Cerebellum (tissue), 4 donors: ENCODE measurements at places on chromosomes 16 and 17. TPM values are rescaled to one million over a fixed set of nuclear protein-coding genes. Genes with fewer than 3 reads are reported as not detected.
A peak's percentile ranks its signal among the peaks of the same experiment; 100 is the strongest.

- DNase-seq = no peak
Measured at GRCh38 chr17:63523253-63523855, at the start of gene KCNH6. KCNH6 (plus strand) TSS chr17:63523358; CDS start chr17:63523414, 56 bp downstream.

DNA sequence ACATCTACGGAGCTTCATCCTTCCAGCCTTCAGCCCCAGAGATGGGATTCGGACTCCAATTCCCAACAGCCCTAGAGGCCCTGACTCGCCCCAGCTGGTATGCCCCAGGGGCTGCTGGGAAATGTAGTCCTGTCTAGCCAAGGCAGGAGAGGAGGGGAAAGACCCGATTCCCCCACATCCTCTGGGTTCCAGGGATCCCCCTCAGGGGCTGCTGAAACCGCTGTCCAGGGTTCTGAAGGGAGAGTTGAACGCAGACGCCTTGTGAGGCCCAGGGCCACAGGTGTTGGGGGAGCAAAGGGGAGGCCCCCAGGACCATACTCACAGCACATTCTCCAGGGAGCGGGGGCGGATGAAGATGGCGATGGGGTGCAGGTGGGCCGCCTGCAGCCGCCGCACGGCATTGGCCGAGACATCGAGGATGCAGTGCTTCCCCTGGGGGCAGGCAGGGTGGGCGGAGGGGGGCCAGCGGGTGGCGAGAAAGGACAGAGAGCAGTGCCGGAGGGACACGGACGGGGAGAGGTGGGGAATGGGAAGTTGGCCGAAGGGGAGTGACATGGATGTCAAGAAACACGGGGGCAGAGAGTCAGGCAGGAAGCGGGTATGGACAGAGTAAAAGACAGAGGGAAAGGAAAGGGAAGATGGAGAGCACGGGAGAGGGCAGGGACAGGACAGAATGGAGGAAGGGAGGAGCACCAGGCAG, 12.6 kb upstream of the ASGR1 start:
- peak; percentile 88 for DNase-seq

DNA sequence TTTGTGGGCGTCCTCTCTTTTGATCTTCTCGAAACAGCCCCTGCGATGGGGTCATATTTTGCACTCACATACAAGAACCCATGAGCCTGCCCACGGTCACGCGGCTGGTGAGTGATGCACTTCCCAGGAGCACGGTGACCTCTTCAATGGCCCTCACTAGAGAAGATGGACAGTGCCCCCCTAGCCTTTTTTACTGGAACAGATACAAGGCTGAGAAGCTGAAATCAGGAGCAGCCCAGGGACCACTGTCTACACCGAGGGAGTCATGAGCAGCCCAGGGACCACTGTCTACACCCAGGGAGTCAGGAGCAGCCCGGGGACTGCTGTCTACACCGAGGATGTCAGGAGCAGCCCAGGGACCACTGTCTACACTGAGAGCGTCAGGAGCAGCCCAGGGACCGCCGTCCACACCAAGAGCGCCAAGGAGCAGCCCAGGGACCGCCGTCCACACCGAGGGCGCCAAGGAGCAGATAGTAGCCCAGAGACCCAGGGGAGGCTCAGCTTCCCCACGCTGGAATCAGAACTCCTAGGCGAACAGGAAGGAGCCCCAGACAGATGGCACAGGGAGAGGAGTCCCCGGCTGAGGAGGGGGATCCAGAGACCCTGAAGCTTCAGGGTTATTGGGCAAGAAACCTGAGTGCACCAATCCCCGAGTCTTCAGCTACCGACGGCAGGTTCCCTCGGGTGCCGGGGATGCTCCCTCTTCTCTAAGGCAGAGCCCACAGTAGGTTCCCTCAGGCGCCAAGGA, 23.7 kb downstream of the ACSF3 start:
- DNase-seq = no peak

- DNase-seq = no peak
Measured at GRCh38 chr17:33260638-33261037, 32.5 kb downstream of the ASIC2 start.

DNA sequence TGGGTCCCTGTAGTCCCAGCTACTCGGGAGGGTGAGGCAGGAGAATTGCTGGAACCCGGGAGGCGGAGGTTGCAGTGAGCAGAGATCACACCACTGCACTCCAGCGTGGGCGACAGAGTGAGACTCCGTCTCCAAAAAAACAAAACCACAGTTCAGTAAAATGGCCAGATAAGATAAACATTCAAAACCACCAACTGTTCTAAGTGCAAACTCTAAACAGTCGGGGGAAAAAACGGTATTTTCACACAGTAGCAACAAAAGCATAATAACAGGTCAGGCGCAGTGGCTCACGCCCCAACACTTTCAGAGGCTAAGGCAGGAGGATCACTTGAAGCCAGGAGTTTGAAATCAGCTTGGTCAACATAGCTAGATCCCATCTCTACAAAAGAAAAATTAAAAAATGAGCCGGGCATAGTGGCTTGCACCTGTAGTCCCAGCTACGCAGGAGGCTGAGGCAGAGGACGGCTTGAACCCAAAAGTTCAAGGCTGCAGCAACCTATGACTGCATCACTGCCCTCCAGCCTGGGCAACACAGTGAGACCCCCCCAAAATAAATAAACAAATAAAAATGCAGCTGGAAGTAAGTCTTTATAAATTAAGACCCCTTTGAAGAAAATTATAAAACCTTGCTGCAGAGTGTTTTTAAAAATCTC, 10.8 kb upstream of the HASPIN start:
- no peak for DNase-seq

DNA sequence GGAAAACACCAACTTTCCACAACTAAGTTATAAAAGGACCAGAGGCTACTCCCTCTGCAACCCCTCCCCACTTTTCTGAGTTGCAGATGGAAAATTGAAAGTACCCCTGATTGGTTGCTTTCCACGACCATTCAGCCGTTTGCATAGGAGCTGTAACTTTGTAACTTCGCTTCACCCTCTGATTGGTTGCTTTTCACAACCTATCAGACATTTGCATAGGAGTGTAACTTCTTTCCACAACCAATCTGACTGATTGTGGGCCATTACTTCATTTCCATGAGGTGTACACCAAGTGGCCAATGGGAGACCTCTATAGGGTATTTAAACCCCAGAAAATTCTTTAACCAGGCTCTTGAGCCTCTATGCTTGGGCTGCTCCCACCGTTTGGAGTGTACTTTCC, 644.1 kb downstream of the WWOX start:
- no peak for DNase-seq

- no peak for DNase-seq
Measured at GRCh38 chr16:15521758-15522509, 87.5 kb downstream of the BMERB1 start.

DNA sequence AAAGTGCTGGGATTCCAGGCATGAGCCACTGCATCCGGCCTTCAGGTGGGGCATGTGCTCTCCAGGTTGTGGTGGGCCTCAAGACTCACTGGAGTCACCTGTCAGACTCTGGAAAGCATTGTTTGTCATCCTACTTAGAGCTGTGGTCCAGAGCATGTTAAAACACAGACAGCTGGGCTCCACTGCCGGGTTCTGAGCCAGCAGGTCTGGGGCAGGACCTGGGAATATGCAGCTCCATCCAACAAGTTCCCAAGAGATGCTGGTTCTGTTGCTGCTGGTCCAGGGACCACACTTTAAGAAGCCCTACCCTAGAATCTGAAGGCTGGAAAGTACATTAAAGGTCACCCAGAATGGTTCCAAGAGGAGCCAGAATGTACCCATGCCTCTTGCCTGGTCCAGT, 75.3 kb downstream of the GAS7 start:
- no peak for DNase-seq

- no peak for DNase-seq
Measured at GRCh38 chr16:4098501-4098900, 17.7 kb downstream of the ADCY9 start.

DNA sequence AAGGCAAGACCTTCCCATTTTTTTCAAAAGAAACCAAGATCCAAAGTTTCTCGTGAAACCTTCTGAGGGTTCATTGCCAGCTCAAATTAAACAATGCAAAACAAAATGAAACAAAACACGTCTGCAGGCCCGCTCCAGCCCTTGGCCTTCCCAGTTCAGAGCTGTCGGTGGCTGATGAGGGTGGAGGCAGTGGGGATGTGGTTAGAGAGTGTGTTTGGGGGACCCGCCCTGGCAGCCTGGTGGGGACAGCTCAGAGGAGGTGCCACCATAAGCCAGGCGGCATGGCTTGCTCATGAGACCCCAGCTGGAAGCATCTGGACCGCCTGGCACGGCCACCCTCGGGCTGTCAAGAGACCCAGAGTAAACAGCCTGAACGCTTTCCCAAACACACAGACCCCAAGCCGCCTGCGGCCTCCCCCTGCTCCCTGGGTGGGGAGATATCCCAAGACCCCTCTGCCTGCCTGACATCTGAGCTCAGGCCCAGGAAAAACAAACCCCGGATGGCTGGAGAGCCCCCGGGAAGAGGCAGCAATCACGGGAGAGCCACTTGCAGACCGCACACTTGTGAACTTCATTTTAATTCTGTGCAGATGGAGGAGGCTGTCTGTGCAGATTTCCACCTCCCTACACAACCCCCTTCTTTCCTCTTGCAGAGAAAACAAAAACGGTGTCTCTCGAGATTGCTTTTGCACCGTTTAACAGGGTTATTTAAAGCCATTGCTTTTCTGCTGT, 35.4 kb upstream of the LITAF start:
- no peak for DNase-seq

DNA sequence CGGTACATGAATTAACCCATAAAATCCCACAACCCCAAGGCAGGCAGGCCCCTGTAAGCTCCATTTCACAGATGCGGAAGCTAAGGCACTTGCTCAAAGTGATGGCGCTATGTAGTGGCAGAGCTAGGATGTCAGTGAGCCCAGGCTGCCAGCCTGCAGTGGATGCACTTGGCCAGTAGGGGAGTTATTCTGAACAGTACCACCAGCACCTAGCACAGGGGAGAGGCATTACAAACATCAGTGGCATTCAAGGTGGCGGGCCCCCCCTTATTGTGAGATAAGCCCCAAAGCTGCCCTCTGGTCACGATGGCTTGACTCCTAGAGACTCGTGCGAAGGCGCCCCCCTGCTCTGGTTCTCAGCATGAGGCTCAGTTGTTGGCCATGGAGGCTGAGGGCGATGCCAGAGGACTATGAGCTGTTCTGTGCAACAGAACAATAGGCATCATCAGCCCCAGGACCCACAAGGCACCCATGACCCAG, 33.8 kb downstream of the GTF3C1 start:
- no peak for DNase-seq

DNA sequence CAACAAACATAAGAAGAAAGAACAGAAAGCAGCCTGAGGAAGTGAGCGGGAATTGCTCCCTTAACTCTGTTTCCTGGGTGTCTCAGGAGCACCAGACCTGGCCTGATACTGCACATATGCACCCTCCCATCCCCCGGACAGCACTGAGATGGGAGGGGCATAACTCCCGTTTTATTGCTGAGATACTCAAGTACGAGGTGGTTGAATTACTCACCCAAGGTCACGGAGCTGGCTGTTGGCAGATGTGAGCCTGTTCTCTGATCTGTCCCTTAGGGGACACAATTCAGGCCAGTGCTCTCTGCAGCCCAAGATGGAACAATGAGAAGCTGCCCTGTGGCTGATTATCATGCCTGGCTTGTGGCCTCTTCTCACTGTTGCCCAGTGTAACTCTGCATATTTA, 9.1 kb upstream of the MED9 start:
- DNase-seq = no peak

GRCh38 chr17:41333098-41333497, 17.5 kb downstream of the KRT33A start:
- DNase-seq = no peak

- no peak for DNase-seq
Measured at GRCh38 chr17:27920569-27920968, 27.4 kb upstream of the LYRM9 start.

NPIPB4 gene
- 125 TPM for total RNA-seq

KRT16 gene
- not detected for total RNA-seq
